ENCODE measurements at places on chromosomes 11 and 22.
A peak's percentile ranks its signal among the peaks of the same experiment; 100 is the strongest.

DNA sequence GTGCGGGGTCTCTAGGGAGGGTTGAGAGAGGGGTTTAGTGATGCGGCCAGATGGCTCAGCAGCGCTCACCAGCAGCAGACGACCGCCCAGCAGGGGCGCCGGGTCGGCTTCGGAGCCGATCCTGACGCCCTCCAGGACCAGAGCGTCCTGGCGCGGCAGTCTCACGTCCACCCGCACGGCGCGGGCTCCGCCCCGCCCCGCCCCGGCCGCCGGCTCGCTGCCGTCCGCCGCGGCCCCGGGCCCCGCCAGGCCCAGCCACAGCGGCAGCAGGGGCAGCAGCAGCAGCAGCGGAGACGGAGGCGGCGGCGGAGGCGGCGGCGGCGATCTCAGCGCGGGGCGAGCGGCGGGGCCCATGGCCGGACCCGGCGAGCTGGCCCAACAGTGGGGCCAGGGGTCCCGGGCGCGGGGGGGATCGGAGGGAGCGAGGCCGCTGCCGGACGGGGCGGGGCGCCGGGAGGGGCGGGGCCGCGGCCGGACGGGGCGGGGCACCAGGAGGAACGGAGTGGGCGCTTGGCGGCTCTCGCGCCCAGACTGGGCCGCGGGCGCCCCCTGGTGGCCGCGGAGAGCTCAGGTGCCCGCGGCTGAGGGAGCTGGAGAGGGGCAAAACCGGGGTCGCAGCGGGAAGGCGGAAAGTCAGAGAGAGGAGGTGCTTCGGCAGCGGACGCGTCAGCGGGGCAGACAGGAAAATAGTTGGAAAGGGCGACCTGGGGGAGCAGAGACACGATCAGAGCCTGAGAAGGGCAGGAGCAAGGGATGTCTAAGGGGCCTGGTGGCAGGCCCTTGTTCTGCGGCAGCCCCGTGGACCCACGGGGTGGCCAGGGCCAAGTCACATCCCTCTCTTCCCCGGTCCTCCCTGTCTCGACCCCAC lies at the start of gene RNF215:
TSS of gene RNF215 (minus strand) at position 452 of the 868 bp plus-strand sequence. CDS start at position 354, 98 bp downstream.
- DNase-seq, result peak; percentile 93

DNA sequence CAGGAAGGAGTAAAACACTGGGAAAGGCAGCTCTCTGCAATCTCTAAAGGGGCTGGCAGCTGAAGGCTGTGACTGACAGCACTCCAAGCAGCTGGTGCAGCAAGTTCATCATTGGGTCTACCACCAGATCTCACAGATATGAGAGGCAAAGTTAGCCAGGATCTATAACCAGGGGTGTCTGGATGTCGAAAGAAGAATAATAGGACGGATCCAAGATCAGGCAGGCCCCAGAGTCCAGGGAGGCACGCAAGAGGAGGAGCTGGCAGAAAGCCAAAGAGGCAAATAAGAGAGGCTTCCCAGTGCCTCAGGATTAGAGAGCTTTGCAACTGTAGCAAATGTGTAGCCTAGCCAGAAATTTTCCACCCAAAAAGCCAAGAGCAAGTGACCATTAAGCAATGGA lies 77.1 kb downstream of the RBMXL2 start:
- peak; percentile 5 for DNase-seq

DNA sequence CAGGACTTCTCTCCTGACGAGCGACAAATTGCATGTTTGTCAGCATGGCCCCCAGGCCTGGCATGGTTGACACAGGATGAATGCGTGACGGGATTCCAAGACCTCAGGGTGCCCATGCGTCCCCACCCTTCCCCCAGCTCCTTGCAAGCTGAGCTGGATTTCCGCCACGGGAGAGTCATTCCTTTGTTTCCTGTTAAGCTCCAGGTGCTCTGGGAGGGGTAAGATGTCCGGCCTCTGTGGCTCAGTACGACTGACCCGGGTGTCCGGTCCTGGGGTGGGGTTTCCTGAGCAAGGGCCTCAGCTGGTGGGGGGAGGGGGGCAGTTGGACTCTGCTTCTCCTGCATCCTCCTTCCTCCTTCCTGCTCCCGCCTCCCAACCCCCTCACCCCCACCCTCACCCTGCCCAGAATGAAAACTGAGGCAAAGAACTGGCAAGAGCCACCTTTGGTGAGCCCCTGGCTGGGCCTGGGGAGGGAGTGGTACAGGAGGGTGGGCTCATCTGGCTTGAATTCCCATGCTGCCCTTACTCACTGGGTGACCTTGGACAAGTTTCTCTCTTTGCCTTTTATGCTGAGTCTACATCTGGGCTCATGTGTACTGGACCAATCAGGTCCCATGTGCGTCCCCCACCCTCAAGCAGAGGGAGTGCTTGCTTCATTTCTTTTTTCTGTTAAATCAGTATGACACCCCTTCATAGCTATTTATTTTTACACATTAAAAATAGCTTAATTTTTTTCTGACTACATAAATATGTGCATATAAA lies 2.5 kb downstream of the CDC42EP2 start:
- DNase-seq, result peak; percentile 96

GRCh38 chr11:61113201-61113600 lies 10.9 kb downstream of the CD5 start:
- no peak for DNase-seq

- DNase-seq, result peak; percentile 88
Observed at GRCh38 chr22:38051900-38052862, 5.0 kb upstream of the PICK1 start.

- peak; percentile 66 for DNase-seq
Observed at GRCh38 chr11:130124096-130124495, 35.5 kb upstream of the ST14 start.

DNA sequence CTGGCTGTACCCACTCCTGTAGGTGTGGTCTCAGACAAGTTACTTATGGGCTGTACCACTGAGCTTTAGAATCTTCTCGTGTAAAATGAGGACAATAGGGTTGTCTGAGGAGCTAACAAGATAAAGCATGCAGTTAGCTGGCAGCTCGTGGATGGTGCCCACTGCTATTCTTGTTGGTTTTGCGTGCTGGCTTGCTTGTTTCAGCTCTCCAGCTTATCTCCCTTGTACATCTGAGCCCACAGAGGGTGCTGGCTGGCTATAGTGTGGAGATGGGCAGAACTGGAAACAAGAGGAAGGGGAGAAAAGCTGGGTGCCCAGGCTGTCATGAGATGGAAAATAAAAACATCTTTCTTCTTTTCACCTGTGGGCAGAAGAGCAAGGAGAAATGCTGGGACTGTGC lies 46.5 kb upstream of the GALNT18 start:
- DNase-seq, result no peak

- peak; percentile 53 for DNase-seq
Observed at GRCh38 chr11:134331354-134332188, at the start of gene GLB1L2. Gene GLB1L2, plus strand, starts transcription at chr11:134331988. Its CDS starts 74 bp downstream, at chr11:134332062.

GRCh38 chr11:84720706-84721402 lies 906.3 kb downstream of the DLG2 start:
- DNase-seq, result peak; percentile 32

- no peak for DNase-seq
Observed at GRCh38 chr11:126394036-126394435, 38.5 kb downstream of the ST3GAL4 start.

GRCh38 chr11:23314162-23314561 lies 453.9 kb upstream of the CCDC179 start:
- DNase-seq, result no peak

- no peak for DNase-seq
Observed at GRCh38 chr11:32962016-32962415, 53.7 kb upstream of the DEPDC7 start.

DNA sequence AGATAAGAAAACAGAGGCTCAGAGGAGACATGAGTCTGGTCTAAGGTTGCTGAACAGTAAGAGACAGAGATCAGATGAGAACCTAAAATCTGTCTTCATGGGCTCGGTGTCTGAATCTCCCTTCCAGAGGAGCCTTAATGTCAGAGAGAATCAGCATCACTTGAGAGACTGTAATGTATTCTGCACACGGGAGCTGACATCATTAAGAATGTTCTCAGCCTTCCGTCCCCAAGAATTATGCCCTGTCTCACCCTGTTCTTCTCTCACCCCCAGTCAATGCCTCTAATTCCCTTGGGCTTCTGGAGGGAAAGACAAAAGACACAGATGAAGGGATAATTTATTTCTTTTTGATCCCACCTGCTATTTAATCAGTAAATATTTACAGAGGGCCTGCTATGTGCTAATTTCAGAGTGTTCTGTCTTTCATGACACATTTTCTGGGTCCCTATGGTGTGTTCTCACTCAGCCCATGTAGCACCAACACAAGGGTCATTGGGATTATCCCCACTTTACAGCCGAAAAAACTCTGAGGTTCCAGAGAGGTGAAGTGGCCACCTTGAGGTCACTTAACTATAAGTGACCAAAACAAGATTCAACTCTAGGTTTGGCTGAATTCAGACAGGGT lies 61.8 kb downstream of the CD82 start:
- no peak for DNase-seq

- DNase-seq, result peak; percentile 86
Observed at GRCh38 chr11:86919557-86920210, 35.5 kb downstream of the FZD4 start.

DNA sequence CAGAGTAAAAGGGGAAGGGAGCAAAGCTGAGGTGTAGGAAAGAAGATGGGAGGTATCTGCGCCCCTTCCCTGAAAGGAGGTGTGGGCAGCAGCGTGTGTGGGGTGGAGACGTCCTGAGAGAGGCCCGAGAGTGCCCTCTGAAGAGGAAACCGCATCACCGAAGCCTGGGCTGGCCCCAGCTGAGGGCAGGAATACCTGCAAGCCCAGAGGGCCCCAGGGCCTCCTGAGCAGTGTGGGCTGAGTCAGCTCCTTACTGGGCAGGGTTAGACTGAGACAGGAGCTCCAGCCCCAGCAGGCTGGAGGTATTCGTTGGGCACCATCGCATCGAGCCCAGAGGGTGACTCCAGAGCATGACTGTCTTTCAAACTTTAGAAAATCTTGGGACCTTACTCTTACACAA lies 534.0 kb upstream of the B3GAT1 start:
- DNase-seq, result no peak

DNA sequence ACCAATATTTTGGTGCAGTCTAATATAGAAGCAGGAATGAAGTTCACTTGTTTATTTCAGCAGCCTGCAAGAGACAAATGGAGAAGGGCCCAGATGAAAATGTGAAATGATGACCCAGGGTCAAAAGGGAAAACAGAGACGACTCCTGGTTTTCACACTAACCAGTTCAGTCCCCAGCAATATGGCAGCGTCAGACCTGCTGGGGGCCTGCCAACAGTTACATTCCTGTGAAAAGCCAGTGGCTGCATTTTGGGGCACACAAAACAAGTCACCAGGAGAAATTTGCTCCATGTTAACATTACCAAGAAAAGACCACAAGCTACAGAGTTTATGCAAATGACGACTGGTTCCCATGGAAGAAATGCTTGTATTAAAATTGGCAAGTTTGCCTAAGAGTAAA lies 80.2 kb downstream of the CCDC34 start:
- DNase-seq, result no peak

GRCh38 chr22:29205594-29206371 lies at the start of gene EMID1:
Gene EMID1, plus strand, starts transcription at chr22:29205896. Its CDS starts 143 bp downstream, at chr22:29206039.
- DNase-seq, result peak; percentile 58

GRCh38 chr22:37546437-37547250 lies 13.6 kb upstream of the CDC42EP1 start:
- peak; percentile 96 for DNase-seq

DNA sequence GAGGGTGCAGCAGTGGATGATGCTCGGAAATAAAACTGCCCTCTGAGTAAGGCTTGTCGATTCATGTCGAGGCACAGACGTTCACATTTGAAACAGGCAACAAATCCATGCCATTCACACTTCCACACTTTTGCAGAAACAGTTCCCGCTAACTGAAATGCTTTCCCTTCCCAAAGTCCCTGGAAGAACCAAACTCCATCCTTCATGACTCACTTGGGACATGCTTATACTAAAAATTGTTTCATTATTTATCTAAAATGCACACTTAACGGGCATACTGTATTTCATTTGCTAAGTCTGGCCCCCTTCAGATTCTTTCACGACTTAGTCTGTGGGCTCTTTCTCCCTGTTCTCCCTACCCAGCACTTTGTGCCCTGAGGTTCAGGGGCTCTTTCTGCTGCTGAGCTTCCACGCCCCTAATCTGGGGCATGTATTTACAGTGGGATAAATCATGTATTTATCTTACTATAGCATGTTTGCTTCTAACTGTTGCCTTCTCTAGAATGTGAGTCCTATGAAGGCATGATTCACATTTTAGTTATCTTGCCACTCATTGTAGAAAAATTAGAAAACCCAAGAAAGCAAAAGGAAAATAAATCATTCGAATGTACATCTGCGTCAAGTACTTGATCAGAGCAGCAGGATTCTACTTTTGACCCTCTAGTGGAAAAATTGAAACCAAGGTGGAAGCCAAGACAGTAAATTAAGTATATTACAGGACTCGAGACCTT lies 12.5 kb downstream of the SCGB1A1 start:
- DNase-seq, result peak; percentile 54

DNA sequence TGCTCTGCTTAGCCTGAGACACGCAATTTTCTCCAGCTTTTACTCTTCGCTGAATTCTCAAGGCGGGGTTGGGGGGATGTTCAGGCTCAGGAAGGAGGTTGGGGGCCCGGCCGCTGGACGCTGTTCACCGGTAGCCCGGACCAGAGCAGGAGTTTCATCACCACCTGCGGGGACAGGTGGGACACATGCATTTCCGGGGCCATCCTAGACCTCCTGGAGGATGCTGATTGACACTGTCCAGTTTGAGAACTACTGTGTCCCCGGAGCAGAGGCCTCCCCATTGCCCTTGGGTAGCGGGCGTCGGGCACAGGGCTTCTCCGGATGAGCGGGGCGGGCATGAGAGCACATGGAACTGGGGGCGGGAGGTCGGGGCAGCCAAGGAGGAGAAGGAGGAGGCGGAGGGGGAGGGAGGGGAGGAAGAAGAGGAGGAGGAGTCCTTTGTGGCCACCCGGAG lies 144.0 kb upstream of the GRK3 start:
- DNase-seq, result no peak

DNA sequence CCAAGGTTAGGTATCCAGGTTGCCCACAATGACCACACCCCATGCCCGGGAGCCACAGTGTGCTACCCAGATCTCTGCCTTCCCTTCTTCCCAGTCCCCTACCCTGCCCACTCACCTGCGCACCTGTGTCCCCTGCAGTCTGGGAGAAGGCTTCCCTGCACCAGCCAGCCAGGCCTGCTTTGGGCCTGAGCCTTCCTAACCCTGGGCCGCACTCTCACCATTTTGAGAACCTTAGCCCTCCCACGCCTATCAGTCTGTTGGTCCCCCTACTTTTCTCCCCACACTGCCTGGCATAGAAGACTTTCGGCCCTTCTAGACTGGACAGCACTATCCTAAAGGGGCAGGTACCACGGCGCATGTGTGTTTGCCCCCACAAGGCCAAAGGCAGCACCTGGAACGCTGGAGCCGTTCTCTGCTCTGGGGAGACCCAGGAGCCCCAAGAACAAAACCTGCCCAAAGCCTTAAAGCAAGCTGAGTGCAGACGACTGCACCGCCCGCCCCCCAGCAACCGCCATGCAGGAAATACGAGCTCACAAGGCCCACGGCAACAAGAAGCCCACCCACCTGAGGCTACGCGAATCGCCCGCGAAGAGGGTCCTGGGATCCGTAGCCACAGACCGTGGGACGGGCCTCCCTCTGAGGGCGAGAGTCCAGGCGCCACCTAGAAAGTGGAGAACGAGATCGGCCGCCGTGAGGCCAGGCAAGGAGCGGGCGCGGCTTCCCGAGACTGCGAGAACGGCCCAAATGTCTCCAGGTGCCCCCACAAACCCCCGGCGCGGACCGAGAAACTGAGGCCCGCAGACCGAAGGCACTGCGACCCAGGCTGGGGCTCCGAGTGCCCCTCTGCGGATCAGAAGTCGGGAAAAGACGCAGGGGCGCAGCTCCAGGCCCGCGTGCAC lies 546 bp downstream of the GNB1L start:
- no peak for DNase-seq

GRCh38 chr11:122758974-122759373 lies 79.3 kb upstream of the CRTAM start:
- DNase-seq, result no peak
